ENCODE measurements at places on chromosomes 7 and 10.

DNA sequence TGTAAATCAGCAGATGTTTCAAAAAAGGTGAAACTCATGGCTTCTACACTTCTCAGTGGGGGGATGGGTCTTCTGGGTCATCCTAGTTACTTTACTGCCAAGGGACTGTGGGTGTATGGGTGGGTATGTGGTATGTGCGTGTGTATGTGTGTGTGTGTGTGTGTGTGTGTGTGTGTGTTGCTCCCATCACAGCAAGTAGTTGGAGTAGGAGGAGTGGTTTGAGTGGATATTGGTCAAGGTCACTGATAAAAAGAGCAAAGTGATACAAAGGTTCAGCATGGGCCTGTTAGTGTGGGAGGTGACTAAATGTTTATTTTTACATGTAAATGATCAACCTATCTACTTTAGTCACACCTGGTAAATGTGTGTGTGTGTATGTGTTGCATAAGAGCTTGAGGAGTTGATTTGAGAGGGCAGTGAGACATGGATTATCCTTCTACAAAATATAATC lies 11.8 kb upstream of the COBL start:
- DNase-seq, result no peak

DNA sequence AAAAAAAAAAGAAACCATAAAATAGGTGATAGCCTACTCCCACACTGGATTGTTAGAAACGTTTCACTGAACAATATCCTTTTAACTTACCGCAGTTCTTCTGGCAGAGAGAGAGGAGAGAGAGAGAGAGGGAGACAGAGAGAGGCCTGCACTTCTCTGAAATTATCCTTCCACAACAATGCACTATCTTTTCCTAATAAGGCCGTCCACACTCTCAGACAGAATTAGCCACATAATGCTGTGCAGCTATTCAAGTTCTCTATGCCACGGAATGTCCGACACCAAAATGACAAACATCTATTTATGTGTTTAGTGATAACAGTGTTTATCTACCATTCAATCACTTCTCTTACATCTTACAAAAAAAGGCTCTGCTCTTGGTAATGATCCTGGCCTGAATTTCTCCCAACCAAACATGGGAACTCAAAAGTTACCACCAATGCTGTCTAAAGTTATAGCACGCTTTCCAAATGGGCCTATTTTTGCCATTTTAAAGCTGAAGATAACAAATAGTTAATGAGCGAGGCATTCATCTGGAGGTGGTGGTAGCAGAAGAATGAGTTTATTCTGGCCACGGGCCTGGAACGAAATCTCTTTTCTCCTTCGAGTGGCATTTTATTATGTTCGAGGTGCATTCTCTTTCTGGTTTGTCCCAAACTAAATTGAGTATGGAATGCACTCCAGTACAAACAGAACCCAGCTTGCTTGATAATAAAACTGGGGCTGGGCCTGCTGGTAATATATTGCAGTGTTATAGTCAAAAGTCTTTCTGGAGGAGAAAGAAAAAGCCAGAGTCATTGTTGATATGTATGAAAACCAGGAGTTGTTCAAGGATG lies 160.2 kb upstream of the SVIL start:
- no peak for DNase-seq

DNA sequence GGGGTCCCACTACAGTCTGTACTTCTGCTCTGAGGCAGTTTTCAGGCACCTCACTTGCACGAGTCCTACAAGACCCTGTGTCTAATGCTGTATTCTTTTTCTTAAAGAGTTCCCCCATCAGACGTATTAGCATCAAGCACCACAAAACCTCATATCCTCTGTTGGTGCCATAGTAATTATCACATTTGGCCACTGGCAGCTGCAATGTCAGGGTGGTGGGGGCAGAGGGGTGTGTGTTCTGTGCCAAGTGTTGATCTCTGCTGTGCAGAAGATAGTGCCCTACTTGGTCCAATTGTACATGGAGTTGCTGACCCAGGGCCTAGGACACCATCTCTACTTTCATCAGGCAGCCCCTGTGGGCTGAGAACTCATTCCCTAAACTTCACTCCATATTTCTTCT lies 20.0 kb upstream of the JAZF1 start:
- no peak for DNase-seq

GRCh38 chr10:17740668-17741067 lies 11.3 kb upstream of the TMEM236 start:
- no peak for DNase-seq

GRCh38 chr10:27774831-27775230 lies 29.2 kb upstream of the MKX start:
- DNase-seq, result no peak

DNA sequence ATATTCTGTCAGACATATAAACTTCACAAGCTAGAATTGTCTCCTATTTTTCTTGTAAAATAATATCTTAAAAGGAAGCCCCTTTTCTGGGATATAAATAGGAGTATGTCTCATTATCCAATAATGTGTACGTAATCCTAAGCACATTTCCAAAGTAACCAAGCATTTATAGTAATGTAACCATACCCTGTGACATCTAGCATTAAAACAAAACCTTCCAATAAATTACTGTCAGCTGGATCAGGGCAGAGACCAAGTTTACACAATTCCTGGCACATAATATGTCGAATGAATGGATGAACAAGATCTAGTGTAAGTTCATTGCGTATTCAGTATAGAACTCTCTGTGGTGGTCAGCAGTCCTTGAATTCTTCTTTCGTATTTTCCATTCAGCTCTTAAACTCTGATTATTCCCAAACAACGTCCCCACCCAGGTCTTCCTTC lies 14.3 kb downstream of the CPED1 start:
- DNase-seq, result no peak

DNA sequence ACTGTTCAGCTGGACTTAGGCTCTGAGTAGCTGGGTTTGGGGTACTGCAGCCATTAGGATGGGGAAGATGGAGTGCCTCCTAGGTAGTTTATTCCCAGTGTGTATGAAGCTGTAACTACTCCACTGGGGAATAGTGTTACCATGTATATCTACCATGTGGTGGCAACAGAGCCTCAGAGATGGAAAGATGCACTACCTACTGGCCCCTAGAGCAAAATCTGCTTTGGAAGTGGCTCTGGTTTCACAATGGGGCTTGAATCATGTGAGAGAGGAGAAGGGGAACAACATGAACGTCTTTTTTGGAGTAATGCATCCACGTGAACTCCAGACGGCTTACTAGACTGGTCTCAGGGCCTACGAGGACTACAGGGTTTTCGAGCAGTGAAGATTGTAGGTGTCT lies 167.3 kb downstream of the CALCR start:
- no peak for DNase-seq

DNA sequence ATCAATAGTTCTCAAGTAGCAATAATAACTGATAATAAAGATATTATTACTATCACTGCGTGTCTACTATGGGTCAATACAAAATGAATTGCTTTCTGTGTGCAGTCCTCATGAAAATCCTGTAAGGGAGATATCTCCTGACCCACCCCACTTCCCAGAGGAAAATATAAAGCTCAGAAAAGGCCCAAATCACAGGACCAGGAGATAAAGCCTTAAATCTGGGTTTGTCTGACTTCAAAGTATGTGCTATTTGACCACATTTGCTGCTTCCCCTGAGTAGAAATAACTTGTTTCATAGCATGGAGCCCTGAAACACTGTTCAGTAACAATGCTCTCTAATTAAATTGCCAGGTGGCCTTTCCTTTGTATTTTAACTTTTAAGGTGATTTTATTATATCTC lies 174.1 kb downstream of the JAZF1 start:
- no peak for DNase-seq

GRCh38 chr7:74070619-74070921 lies 13.0 kb upstream of the LIMK1 start:
- DNase-seq, result no peak
